Aorta (tissue), 5 donors: ENCODE measurements at places on chromosomes 7 and 10. TPM values are rescaled to one million over a fixed set of nuclear protein-coding genes. Genes with fewer than 3 reads are reported as not detected.

DNA sequence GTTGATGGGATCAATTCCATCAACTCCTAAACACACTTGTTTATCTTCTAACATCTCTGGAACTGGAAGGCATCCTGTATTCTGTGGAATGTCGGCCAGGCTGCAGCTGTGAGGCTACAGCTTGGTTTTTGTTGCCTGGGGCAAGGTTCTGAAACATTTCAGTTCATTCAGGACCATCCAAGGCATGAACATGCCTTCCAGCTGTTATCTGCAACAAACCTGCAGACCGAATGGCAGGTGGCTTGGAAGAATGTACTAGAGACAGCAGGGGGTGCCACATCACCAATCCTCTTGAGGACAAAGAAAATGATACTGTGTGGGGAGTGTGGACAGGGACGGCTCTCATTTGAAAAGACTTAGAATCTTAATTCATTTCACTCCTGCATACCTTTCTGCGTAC lies 12.4 kb downstream of the PAPOLB start:
- no peak overlapping the region for H3K27ac ChIP-seq
- no peaks in the 10 kb centered on the region for H3K36me3 ChIP-seq
- no peak overlapping the region for H3K4me3 ChIP-seq
- no peaks in the 10 kb centered on the region for H3K4me1 ChIP-seq
- no peak for DNase-seq

DNA sequence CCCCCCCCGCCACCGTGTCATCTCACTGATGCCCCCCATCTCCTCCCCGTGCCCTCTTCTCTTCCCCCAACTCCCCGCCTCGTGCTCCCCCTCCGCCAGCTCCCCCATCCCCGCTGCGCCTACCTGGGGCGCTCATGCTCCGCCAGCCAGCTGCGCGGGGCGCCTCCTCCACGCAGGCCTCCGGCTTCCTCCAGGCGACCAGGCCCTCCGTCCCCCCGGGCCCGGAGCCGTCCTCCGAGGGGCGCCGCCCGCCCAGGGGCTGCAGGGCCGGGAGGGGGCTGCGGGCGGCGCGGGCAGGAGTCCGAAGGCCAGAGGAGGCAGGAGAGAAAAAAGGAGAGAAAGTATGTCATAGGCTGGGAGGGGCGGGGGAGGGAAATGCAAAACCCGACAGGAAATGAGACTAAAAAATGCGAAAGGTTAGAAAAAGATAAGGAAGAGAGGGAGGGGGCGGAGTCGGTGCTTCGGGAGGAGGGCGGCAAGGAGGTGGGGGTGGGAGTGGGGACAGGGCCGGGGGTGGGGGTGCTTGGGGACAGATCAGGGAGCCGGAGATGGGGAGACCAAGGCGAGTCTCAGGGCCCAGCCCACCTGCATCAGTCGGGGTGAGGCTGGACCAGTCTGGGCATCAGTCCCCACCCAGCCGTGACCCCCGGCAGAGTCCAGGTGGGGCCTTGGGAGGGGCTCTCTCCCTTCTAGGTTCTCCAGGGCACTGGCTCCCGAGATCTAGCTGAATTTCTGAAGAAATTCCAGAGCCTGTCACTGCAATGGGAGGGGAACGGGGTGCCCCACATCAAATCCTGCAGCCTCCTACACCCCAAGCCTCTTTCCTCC lies at the start of gene CARD11:
Gene CARD11 (minus strand): TSS at position 324 of the 828 bp plus-strand sequence. CDS start 85,361 bp downstream, outside the sequence.
- no peak for DNase-seq
- no peaks in the 10 kb centered on the region for H3K4me1 ChIP-seq
- H3K4me3 ChIP-seq: no peak within 1 kb of the TSS
- no peaks in the 10 kb centered on the region for H3K36me3 ChIP-seq
- no peaks in the 10 kb centered on the region for H3K27me3 ChIP-seq
- no peak within 1 kb of the TSS for H3K27ac ChIP-seq

The HACD1 gene
- 103 TPM for total RNA-seq

The TBX20 gene
- not detected for total RNA-seq

The ASL gene
- total RNA-seq: 29.1 TPM
